A172 (cell line): ENCODE measurements at places on chromosomes 5 and 9. TPM values are rescaled to one million over a fixed set of nuclear protein-coding genes. Genes with fewer than 3 reads are reported as not detected.

The DMRT2 gene
- not detected in 2 replicates for total RNA-seq

The PRKAA1 gene
- total RNA-seq = 81.2 and 83.5 TPM in 2 replicates

The SPINK6 gene
- 0.89 and 2.4 TPM in 2 replicates for total RNA-seq

The CNTNAP3B gene
- total RNA-seq = 2.3 and 4.0 TPM in 2 replicates

The RASGRF2 gene
- total RNA-seq = not detected in 2 replicates

The TSSK1B gene
- total RNA-seq = not detected in 2 replicates

The KIF12 gene
- 0.03 and 0.07 TPM in 2 replicates for total RNA-seq

The ESM1 gene
- total RNA-seq = 1.4 and 2.5 TPM in 2 replicates

The SEMA4D gene
- total RNA-seq = 5.1 and 11.1 TPM in 2 replicates

The FLT4 gene
- 9.8 and 11.5 TPM in 2 replicates for total RNA-seq

The SHLD3 gene
- 9.0 and 11.4 TPM in 2 replicates for total RNA-seq

The QSOX2 gene
- 33.9 and 39.7 TPM in 2 replicates for total RNA-seq

DNA sequence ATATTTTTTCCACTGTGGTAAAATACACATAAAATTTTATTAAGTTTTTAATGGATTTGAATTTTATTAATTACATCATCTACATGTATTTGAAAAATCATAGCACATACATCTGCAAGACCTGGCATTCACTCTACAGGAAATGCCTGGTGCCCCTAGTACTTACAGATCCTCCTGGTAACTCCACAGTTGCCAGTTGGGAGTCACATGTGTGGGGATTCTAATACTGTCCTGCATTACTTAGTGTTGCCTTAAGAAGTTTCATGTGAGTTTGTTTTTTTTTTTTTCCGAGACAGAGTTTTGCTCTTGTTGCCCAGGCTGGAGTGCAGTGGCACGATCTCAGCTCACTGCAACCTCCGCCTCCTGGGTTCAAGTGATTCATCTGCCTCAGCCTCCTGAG, 18.1 kb downstream of the KDM3B start:
- DNase-seq = no peak

GRCh38 chr9:26955921-26956859, at the start of gene IFT74:
TSS of gene IFT74 (plus strand) at chr9:26956412. CDS start at chr9:26961968, 5,556 bp downstream.
- DNase-seq = peak; percentile 95

GRCh38 chr9:80794197-80794596, 895.1 kb downstream of the TLE1 start:
- DNase-seq = no peak

DNA sequence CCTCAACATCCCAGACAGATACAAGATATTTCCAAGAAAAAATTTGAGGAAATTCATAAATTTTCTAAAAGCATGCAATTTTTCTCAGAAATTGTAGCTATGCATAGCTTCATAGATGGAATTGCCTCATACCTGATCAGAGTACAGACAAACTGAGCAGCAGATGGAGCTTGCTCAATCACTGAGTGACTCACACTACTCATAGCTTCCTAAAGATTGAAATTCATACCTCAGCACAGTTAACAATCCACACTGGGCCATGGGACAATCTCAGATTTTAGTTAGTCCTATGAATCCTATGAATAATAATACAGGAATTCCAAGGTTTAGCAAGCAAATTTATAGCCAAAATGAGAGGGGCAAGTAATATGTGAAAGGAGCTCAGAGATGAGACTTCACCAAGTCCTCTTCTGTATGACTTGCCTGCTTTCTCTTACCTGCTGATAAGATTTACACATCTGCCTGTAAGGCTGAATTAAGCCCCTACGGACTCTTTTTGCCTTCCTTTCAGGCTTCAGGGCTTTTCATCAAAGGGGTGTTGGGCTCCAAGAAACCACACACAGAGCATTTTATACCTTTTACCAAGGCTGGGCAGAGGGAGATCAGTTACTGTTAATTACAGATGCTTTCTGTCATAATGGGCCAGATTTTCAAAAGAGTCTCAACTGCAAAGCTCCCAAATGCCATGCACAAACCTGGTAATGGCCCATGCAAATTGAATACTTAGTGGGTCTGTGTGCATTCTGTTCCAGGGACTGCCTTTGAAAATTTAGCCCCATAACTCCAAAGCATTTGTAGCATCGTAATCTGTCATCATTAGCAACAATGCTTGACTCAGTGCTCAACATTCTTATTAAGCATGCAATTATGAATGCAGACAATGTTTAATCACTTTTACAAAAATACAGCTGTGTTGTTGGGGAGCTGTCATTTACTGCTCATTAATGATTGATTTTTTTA, 439.3 kb downstream of the DTWD2 start:
- DNase-seq = no peak

DNA sequence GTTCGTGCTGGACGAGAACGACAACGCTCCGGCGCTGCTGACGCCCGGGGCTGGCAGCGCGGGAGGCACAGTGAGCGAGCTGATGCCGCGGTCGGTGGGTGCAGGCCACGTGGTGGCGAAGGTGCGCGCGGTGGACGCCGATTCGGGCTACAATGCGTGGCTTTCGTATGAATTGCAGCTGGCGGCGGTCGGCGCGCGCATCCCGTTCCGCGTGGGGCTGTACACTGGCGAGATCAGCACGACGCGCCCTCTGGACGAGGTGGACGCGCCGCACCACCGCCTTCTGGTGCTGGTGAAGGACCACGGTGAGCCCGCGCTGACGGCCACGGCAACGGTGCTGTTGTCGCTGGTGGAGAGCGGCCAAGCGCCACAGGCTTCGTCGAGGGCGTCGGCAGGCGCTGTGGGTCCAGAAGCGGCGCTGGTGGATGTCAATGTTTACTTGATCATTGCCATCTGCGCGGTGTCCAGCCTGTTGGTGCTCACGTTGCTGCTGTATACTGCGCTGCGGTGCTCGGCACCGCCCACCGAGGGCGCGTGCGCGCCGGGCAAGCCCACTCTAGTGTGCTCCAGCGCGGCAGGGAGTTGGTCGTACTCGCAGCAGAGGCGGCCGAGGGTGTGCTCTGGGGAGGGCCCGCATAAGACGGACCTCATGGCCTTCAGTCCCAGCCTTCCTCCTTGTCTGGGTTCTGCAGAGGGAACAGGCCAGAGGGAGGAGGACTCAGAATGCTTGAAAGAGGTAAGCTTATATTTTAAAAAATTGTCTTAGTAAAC, 2.2 kb downstream of the PCDHA13 start:
- no peak for DNase-seq

DNA sequence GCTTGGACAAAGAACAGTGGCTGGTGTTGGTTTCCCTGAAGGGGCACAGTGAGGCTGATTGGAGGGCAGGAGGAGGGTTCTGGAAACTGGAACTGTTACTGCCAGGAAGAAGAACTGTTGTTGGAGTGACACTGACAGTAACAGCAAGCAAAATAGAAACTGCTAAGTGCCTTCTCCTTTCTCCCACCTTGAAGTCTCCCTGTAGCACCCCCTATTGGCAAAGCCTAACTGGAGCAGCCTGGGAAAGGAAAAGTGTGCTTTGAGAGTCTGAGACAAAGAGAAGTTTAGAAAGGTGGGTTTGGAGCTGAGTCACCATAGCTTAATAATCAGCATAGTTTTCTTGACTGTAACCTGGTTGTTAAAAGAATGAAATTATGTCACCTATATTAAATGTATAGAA, 2.5 kb upstream of the TMEM174 start:
- no peak for DNase-seq

GRCh38 chr9:128213746-128214497, 10.7 kb downstream of the DNM1 start:
- no peak for DNase-seq

DNA sequence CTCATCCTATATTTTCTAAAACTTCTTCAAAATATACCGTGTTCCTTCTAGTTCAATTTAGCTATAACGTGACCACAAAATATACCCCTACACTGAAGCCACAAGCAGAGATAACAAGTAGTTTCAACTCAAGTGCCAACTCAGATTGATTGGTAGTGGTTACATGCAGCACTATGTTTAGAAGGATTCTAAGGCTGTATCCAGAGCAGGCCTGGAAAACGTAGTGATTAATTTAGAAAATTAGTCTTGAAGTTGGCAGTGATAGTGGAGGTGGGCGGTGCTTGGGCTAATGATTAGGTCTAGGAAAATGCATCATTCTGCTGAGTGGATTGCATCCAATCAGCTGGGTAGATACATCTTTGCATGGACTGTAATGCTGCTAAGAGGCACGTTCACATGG, 61.5 kb downstream of the MAMDC2 start:
- DNase-seq = no peak

GRCh38 chr5:17204133-17204489, 13.3 kb upstream of the BASP1 start:
- DNase-seq = no peak

GRCh38 chr9:124495126-124496074, 11.8 kb downstream of the NR5A1 start:
- no peak for DNase-seq

DNA sequence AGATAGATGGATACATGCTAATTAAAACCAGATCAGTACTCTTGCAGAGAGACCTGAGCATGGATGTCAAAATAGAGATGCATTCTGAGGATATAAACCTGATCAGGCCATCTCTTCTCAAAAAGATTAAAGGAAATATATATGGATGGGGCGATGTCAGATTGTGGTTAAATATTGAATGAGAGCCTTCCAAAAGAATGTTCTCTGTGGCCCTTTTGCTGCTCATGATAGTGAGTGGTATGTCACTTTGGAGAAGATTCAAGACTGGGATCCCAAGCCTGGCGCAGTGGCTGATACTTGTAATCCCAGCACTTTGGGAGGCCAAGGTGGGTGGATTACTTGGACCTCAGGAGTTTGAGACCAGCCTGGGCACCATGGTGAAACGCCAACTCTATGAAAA, 20.5 kb downstream of the ZNF131 start:
- DNase-seq = no peak

GRCh38 chr9:122071715-122072114, 21.4 kb downstream of the TTLL11 start:
- DNase-seq = no peak

DNA sequence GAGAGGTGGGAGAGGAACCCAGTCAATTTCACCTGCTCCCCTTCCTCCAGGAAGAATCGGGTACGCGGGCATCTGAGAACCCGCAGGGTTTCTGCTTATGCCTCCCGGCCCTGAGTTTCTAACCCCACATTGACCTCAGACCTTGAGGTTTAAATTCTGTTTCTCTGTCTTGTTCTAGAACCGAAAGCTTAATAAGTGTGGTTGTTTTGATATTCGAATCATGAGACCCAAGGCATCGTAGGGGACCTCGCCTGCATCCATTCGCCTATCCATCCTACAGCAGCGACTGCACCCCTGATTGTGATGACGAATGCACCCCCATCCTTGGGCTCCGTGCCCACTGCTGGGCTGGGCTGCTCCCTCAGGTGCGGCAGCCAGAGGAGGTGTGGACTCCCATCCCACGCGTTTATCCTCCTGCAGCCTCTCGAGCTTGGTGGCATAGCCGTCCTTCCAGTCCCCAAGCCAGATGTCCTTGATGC, 80.8 kb upstream of the IER5L start:
- no peak for DNase-seq

- no peak for DNase-seq
Measured at GRCh38 chr9:123344192-123344949, 11.6 kb upstream of the CRB2 start.

GRCh38 chr5:169703813-169704212, 66.7 kb downstream of the DOCK2 start:
- no peak for DNase-seq

DNA sequence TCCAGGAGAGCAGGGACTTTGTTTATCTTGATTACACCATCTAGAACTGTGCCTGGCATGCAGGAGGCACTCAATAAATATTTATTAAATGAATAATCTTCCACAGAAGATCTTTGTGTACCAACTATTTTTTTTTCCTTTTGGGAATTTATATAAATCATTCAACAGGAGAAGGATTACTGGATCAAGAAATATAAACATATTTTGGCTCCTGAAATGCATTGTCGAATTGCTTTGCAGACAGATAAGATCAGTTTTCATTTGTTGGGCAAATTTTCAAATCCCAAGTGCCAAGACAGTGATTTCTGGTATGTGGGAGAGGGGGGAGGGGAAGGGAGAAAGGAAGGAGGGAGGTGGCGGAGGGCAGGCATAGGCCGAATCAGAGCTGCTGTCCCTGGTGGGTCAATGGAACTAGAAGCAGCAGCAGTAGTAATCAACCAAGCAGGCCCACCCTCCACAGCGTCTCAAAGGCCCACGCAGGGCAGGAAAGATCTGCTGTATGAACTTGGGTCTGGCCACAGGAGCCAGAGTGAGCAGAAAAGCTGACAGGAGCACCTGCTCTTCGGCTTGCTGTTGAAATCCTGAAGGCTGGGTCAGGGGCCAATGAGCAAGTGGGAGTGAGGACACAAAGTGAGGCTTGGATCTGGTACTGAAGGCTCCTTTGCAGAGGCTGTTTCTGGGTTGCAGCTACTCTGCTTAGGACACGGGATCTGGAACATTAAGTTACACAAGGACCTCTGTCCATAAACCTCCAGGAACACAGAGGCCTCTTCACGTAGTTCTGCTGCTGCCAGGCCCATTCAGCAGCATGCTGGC, 15.8 kb upstream of the TRAF1 start:
- DNase-seq = no peak

GRCh38 chr9:136576269-136576626, 30.4 kb upstream of the NOTCH1 start:
- peak; percentile 92 for DNase-seq

GRCh38 chr9:6771722-6772121, 13.9 kb downstream of the KDM4C start:
- DNase-seq = no peak

DNA sequence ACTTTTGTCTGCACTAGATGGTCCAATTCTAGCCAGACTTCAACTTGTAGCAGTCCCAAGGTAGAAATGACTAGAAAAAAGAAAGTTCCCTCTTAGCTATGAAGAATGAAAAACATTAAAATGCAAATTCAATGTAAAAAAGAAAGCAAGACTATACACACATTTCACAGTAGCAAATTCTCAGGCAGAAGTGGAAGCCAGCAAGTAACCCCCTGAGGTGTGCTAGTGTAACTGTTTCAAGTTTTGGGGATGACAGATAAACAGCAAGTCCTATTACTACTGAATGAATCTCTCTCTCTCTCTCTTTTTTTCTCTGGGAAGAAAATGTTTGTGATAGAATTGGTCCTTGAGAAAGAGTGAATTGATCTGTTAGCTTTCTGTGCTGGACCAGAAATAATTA, 185.6 kb downstream of the EFNA5 start:
- no peak for DNase-seq

- DNase-seq = no peak
Measured at GRCh38 chr9:14031810-14032209, 282.1 kb downstream of the NFIB start.

GRCh38 chr5:57302643-57303042, 128.8 kb downstream of the GPBP1 start:
- DNase-seq = no peak

- DNase-seq = peak; percentile 34
Measured at GRCh38 chr9:99030092-99030511, 74.8 kb upstream of the TGFBR1 start.

DNA sequence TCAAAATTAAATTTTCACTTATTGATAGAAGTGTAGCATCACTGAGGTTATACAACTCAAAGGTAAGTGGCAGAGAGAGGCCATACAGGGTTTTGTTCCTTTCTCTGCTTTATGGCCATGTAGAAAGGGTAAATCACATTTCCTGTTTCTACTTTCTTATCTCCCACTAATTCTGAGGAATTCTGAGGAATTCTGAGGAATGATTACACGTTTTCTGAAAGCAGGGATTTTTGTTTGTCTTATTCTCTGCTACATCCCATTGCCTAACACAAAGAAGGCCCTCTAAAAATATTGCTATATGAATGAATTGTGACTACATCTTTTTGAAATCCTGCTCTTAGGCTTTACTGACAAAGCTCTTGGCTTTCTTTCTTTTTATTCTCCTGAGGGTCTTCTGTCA, 516.9 kb upstream of the ZNF608 start:
- DNase-seq = no peak

GRCh38 chr9:126293522-126293889, 33.1 kb upstream of the MVB12B start:
- no peak for DNase-seq
